ENCODE measurements at places on chromosomes 7 and 10.

DNA sequence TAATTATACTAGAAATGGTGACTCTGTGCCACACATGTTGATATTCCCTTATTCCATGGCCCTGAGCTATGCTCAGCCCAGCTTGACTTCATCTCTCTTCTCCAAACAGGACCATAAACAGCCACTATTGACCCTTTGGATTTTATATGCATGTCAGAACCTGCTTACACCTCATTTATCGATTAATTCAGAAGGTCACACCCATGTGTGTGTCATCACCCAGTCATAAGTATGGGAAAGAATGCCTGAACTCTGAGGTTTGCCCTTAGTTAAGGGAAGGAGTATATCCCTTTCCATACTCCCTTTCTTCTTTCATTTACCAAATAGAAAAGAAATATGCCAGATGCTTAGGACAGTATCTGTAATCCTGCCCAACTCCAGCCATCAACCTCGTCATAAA lies 602.3 kb downstream of the SORCS3 start:
- no peak for DNase-seq

DNA sequence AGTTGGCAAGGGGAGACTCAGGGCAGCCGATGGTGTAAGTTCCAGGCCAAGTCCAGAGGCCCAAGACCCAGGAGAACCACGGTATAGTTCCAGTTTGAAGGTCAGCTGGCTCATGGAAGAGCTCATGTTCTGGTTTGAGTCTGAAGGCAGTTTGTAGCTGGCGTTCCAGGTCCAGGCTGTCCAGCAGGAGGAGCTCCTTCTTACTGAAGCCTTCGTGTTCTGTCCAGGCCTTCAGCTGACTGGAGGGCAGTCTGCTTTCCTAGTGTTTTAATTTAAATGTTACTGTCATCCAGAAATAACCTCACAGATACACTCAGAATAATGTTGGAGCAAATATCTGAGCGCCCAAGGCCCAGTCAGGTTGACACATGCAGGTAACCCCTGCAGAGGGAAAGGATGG lies 4.2 kb downstream of the SUN1 start:
- DNase-seq: no peak

GRCh38 chr10:78817804-78818203 lies 251.0 kb upstream of the ZMIZ1 start:
- no peak for DNase-seq

- no peak for DNase-seq
These were observed 344.2 kb upstream of the ADARB2 start for GRCh38 chr10:2081501-2081900.

Data from activated T-cell treated with anti-CD3 and anti-CD28 coated beads, Interleukin-2, amount 50 U/mL, for 24 hours (primary cell).